ENCODE measurements at places on chromosomes 7 and 10.

GRCh38 chr10:60916025-60916424, 28.0 kb downstream of the RHOBTB1 start:
- DNase-seq, result no peak

GRCh38 chr7:128030263-128030653, 979 bp downstream of the LRRC4 start:
- DNase-seq, result no peak

- DNase-seq, result no peak
Measured at GRCh38 chr7:54811846-54812254, 52.8 kb upstream of the SEC61G start.

- DNase-seq, result no peak
Measured at GRCh38 chr10:102001435-102002068, 54.4 kb downstream of the ARMH3 start.

DNA sequence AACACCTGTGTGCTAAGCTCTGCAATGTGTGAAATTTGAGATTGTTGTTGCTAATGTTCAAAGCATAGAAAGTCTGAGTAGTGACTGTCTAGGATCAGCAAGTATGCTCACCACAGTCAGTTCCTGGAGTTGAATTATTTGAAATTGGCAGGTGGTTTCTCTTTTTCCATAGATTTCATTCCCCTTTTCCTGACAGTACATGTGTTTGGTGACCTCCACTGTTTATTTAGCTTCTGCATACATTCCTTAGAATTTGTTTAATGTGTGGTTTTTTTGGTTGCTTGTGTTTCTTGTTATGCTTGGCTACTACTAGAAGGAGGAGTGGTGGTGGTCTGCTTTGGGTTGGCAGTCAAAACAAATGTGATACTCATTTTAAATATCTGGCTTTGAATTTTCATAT, 52.3 kb downstream of the FOXP2 start:
- no peak for DNase-seq

DNA sequence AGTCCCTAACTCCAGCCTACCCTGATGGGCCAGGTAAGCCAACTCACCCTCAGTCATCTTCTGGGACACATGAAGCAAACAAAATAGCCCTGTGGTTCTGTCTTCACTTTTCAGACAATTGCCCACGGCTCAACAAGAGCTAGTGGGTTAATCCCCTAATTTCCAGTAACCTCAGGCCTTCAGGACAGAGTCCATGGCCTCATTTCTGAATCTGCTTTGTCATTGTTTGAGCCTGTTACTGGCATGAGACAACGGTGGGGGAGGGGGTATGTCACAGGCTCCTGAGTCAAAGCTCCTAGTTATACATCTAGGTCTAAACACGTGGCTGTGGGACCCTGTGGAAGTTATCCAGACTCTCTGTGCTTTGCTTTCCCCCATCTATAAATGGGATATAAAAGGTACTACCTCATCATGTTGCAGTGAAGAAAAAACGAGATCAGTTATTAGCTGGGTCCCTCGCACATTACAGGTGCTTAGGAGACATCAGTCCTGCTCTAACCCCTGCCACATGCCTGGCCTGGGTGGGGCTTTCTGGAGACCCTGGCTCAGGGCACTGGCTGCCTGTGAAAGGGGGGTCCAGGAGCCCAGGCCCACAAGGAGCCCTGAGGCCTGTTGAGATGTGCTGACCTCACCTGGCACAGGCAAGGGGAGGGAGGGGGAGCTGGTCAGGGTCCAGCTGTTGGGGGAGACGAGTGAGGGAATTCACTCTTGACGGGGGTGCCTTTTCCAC, 16.5 kb downstream of the MAT1A start:
- DNase-seq, result no peak

DNA sequence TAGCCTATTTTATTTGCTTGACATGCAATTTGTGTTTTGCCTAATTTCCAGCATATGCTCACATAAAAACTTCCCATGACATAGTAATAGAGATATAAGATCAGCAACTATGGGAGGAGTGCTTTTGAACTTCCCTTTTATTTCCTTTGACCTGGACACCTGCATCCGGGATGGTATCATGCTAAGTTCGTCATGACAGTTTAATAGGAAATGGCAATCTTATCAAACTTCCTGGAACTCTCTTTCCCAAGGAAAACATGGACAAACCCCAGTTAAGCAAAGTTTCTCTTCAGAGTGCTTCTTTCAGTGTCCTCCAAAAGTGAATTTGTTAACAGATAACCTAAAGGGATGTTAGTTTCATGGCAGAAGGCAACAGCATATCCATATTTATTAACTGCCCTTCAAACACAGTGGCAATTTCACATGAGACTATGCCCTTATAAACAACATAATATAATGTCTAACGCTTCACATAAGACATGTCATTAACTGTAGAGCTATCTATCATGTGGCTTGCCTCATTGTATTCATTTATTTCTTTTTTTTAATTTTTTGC, 474.7 kb upstream of the SEMA3A start:
- DNase-seq, result no peak

GRCh38 chr10:113712755-113713639, 33.3 kb downstream of the CASP7 start:
- no peak for DNase-seq

GRCh38 chr7:139075871-139076686, 33.4 kb downstream of the ZC3HAV1 start:
- no peak for DNase-seq

GRCh38 chr7:31061185-31061584, 9.1 kb downstream of the ADCYAP1R1 start:
- no peak for DNase-seq

DNA sequence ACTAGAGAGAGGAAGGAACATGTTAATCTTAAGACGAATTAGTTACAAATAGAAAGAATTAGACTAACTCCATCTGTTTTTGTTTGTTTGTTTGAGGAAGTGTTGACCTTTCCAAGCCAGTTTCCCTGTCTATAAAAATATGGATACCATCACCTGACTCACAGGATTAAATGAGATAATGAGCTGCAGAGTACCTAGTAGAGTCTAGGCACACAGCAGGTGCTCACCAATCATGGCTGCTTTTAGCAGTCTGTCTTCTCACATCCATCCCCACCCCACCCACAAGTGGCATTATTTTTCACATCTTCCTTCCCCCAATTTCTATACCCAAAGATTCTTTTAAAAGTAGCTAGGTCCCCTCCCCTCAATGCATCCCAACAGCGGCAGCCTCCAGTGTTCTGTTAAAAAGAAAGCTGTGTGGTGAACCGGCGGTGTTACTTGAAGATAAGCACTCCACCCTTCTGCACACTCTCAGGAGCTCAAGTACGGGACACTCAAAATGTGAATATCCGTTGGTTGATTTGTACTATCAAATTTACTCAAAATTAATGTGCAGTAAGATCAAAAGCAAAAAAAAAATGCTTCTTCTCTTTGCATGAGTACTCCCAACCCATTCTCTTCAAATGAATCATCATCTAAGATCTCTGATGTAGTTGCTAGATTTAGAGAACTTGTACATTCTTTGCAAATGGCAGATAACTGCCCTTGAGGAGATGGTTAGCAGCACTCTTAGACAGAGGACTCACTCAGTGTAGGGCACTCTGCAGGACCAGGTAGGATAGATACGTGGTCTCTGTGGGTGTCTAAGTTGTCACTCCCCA, 145.4 kb upstream of the ASAH2 start:
- DNase-seq, result no peak

GRCh38 chr7:4030346-4030950, 651.6 kb upstream of the FOXK1 start:
- DNase-seq, result no peak

DNA sequence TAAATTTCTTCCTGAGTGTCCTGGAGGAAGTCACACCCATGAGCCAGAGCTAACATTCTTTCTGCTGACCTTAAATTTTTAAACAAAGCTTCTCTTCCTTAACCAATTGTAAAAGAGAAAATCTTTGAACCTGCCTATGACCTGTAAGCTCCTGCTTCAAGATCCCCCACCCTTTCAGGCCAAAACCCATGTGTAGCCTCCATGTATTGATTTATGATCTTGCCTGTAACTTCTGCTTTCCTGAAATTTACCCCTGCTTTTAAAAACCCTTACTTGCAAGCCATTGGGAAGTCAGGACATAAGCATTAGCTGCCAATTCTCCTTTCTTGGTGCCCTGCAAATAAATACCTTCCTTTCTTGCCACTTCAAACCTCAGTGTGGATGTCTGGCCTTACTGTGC, 68.5 kb upstream of the HECTD2 start:
- DNase-seq, result no peak

DNA sequence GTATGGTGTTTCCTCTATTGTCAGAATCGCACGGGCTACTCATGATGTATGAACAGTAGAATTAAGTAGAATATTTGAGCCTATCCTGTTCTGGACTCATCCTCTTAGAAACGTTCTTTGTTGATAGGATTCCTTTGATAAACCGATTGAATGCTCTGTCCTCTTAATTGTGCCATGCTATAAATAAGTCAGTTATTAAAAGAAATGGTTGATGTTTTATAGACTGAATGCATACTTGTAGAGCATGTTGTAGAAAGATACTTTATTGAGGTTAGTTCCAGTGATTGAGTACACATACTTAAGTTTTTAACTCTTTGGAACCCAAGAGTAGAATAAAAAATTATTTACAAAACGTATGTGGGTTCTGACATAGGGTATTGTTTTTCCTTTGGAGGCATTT, 54.9 kb upstream of the HBP1 start:
- DNase-seq, result no peak

DNA sequence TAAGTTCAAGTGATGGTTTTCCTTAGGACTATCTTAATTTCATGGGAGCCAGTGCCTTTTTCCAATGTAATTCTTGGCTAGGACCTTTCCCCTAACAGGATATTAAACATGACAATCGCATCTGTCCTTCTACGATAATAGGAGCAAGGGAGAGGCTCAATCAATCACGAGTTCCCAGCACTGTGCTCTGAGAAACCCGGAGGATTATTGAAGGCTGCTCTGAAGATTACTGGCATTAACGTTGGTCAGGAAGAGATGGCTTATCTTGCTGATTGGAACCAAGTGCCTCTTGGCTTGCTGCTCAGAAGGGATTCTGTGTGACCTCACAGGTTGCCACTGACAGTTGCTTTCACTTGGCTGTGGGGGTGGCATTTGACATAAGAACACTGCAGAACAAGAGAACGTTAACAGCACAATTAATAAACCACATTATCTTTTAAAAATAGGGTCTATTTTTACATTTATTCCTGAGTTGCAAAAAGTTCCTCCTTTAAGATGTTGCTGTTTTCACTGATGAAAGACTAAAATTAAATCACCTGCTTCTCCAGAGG, 252.1 kb upstream of the TAC1 start:
- DNase-seq, result no peak

- no peak for DNase-seq
Measured at GRCh38 chr7:135653340-135654080, 8.8 kb upstream of the STMP1 start.

DNA sequence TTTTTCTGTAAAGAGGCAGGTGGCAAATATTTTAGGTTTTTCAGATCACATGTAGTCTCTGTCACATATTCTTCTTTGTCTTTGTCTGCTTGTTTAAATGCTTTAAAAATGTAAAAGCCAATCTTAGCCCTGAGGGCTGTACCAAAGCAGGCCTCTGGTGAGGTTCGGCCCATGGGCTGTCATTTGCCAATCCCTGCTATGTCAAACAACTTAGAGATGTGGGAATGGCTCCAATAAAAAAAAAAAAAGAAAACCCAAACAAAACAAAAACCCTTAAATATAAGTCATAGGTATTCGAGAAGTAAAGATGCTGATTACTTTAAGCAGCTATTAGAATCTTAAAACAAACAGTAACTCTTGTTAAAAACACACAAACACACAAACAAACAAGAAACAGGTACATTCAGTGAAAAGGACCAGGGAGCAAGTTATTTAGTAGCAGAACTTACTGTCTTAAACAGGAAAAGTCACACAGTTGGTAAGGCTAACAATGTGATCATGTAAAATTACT, 61.4 kb upstream of the NAMPT start:
- no peak for DNase-seq

DNA sequence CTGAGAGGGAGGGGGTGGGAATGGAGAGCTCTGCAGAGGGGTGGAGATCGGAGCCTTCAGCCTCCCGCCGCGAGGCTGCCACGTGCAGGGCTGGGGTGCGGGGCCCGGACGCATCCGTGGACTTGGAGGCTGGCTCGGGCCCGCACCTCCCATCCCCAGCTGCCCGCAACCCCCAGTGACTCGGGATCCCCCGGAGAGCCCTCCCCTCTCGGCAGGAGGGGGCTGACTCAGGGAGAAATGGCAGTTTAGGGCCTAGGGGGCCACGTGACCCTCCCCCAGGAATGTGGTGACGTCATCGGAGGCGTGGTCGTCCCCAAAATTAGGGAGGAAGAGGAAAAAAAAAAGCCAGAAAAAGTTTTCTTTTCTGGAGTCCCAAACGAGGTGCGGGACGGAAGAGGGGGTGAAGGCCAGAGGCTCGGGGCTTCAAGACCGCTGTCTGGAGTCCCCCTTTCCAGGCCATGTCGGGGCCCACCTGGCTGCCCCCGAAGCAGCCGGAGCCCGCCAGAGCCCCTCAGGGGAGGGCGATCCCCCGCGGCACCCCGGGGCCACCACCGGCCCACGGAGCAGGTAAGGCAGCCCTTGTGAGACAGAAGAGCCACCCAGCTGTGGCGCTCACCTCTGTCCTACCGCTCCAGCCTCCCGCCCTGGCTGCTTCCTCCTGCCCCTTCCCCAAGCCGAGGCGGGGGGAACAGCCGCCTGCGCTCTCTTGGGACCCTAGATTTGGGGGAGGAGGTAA, at the start of gene TRIP6:
Gene TRIP6 (plus strand): TSS at position 348 of the 736 bp plus-strand sequence. CDS start 111 bp downstream, at position 459.
- DNase-seq, result peak; percentile 78

- DNase-seq, result no peak
Measured at GRCh38 chr10:102605712-102606111, 38.6 kb upstream of the TRIM8 start.

GRCh38 chr10:110558041-110558440, 9.5 kb upstream of the SMC3 start:
- no peak for DNase-seq

DNA sequence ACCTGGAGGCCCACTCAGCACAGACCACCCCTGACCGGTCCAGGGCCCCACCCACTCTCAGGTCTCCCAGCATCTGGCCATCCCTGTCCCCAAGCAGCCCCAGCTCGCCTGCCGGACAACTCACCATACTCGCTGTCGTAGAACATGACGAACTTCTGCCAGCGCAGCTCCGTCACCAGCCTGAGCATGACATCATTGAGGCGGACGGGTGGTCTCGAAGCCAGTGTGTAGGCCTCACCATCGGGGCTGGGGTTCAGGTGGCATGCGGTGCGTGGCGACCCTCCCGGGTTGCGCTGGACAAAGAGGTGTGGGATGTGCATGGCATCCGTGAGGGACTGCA, 160.4 kb downstream of the GRID1 start:
- DNase-seq, result no peak

- no peak for DNase-seq
Measured at GRCh38 chr10:116910910-116911309, 61.6 kb downstream of the ENO4 start.

GRCh38 chr7:140983802-140984201, 30.9 kb downstream of the MRPS33 start:
- no peak for DNase-seq
